ENCODE measurements at places on chromosomes 3 and 15. TPM values are rescaled to one million over a fixed set of nuclear protein-coding genes. Genes with fewer than 3 reads are reported as not detected.

DNA sequence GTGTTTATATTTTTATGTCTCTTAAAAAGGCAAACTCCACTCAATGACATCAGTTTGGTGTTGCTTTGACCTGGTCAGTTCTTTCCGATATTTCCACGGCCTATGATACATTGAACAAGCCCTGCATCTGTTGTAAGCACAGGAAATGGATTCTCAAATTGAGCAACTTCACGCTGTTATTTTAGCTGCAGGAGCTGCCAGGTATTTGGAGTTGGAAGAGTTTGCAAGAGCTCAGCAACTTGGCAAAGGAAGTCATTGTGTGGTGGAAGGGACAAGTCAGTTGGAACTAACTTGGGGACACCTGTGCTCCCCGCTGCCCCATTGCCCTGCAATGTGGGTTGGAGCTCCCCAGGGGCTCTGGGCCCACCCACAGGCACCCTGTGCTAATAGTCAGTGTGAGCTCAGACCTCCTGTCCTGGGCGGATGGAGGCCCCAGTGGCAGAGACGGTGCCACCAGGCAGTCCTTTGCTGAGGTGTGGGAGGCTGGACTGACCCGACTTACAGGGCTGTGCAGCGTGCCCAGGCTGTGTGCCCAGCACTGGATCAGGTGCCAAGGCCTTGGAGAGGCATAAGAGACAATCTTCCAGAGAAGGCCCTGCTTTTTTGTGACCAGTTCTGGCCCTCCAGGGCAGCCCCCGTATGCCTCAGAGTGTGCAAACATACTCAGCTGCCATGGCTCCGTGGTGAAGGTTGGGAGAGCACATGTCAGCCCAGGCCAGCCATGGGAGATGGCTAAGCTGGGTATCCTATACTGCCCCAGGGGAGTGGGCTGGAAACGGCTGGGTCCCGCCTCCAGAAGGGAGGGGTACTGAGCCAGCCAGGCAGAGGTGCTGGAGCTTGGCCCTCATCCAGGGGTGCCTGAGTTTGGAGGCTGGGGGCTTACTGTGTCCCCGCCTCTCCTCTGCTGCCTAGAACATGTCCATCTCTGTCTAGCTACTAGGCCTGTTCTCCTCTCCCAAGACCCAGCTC, 43.5 kb downstream of the KY start:
- DNase-seq: peak; percentile 53

DNA sequence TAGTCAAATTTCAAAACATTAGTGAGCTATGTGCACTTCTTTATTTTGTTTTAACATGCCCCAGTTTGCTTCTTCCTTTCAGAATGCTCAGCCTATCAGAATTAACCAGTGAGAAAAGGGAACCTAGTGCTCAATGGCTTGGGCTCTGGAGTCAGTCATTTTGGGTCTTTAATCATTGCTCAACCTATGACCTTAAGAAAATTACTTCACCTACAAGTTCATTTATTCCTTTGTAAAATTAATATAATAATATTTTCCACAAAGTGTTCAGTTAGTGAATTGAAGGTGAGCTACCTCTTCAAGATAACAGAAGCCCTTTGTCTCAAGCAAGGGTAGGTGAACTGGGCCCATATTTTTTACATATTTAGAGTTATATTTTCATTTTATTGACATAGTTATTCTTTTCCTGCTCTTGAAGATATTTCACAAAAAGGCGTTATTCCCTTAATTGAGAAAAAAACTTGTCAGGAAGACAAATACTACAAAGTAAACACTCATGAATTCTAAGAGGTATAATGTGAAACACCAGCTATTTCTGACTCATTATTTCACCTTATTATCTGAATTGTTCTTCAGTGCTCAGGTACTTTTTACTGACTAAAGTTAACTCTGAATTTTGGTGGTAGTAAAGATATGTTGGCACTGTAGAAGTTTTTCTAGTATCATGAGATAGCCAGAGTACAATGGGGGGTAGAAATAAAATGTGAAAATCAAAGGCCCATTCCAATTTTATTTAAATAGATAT, 415.5 kb downstream of the NAALADL2 start:
- DNase-seq: no peak

DNA sequence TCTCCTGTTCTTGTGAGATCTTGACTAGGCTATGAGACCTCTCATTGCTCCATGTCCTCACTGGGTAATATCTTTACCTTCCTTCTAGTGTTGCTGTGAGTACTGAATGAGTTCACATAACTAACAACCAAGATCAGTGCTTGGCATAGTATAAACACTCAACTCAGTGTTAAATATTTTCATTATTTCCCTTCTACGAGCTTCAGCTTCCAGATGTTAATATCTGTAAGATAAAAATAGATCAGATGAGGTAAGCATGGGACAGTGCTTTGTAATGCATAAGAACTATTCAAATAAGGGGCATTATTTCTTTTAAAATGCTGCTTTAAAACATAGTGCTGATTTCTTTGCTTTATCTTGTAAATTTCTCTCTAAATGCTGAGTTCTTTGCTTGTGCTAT, 130.8 kb downstream of the DIPK2A start:
- no peak for DNase-seq

- no peak for DNase-seq
Observed at GRCh38 chr15:51089699-51090453, 4.8 kb downstream of the TNFAIP8L3 start.

GRCh38 chr15:36896949-36897348, 203.4 kb downstream of the MEIS2 start:
- no peak for DNase-seq

- no peak for DNase-seq
Observed at GRCh38 chr15:78415284-78415683, 22.7 kb upstream of the IREB2 start.

DNA sequence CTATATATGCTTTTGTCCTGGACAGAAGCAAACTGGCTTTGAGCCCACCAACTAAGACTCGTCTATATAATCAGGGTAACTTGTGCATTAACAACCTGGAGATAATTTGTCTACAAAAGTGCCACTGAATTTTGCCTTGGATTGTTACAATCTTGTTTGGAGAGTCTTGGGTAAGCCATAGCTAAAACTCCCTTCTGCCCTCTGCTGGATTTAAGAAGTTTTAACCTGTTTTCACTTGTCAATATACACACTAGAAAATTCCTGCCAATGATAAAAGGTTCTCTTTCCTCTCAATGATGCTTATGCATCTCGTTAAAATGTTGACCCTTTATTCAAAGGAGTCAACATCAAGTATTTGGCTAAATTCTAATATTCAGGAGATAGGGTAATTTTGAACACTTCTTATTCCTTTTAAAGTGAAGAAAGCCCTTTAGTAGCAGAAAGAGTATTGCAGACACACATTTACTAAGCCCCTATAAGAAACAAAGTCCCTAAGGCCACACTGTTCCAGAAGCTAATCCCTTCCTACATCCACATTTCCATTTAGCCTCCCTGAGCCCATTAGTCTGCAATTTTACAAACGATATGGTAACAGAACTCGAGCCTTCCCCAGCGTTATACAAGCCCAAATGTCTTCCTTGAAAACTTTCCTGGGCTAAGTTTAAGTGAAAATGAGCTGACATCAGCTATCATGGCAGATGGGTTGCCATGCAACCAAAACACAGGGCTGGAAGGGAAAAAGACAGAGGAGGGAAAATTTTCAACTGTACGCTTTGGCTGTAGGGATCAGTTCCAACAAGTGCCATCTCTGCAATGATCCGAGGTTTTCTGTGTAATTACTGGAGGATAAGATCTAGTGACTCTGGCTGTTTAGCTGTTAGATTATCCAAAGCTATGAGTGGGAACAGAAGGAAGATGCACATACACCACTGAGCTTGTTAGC, 75.9 kb upstream of the FGF12 start:
- no peak for DNase-seq

DNA sequence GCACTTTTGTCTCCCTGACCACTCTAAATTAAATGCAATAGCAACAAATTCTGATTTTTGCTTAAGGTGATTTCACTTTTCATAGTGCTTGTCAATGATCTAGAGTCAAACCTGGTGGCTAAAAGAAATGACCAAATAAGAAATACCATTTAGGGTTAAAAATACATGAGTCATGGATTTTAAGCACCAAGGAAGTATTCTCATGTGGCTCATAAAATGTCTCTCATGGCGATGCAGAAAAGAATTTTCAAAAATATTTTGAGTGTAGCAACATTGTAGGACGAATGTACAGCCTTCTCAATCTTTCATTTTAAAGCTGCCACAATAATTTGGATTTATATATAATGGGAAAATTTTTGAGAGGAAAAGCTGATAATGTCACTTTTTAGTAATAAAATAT, 193.6 kb downstream of the EPHA3 start:
- no peak for DNase-seq

GRCh38 chr3:177343122-177343625, 145.9 kb upstream of the TBL1XR1 start:
- no peak for DNase-seq

GRCh38 chr3:38354588-38355330, 8.2 kb downstream of the XYLB start:
- DNase-seq: no peak

- no peak for DNase-seq
Observed at GRCh38 chr3:145735631-145736030, 425.4 kb downstream of the PLOD2 start.

GRCh38 chr3:37170513-37170912, 3.9 kb downstream of the LRRFIP2 start:
- DNase-seq: no peak

- no peak for DNase-seq
Observed at GRCh38 chr3:16151109-16151508, 23.4 kb upstream of the GALNT15 start.

DNA sequence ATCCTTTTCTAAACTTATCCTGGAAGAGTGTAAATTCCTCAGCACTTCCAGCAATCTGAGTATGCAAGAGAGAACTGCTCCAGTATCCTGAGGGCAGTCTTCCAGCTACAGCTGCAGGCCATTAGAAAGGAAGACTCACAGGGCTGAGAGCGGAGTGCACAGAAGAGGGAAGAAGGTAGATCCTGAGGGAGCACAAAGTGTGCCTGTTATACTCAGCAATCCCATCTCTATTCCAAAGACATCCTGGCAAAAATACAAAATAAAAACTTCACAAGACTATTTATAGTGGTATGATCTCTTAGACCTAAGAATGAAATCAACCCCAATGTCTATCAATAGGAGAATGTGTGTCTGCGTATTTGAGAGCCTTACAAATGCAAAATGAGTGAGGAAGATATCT, 292.0 kb downstream of the ZIC1 start:
- DNase-seq: no peak

DNA sequence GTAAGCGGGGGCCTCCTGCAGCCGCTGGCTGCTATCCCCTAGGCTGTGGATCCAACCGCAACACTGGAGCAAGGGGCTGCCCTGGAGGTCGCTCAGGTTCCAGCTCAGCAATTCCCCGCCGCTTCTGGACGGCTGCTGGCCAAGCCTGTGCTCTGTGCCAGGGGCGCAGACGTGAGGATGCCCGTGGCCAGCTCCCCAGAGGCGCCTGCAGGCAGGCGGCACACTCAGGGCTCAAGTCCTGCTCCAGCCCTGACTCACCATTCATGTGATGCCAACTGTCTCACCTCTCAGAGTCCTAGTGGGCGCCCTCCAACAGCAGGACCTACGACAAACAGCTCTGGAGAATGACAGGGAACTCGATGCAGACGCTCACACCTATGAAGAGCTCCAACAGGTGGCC, 31.6 kb downstream of the KLHL25 start:
- DNase-seq: no peak

- no peak for DNase-seq
Observed at GRCh38 chr3:113105966-113106660, 105.2 kb upstream of the BOC start.

DNA sequence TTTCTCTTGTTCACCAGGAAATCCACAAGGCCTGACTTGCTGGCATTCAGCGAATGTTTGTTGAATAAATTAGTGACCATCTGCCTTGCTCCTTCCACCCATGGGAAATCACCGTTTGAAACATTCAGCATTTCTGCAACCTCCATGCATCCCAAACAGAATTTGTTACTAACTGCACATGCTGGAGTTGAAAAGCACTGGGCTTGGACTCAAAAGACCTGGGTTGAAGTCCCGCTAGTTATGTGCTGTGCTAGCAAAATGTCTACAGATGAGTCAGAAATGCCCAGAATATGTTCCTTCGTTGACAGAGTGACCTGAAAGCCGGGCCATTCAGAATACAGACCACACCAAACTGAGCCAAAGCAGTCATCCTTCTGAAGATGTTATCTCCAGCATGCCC, 144.6 kb downstream of the ALDH1A2 start:
- DNase-seq: no peak

GRCh38 chr3:28700728-28701127, 352.1 kb upstream of the AZI2 start:
- DNase-seq: no peak

- DNase-seq: no peak
Observed at GRCh38 chr3:8445861-8446260, 55.8 kb upstream of the LMCD1 start.

GRCh38 chr3:69710153-69710977, 28.9 kb upstream of the MITF start:
- no peak for DNase-seq

- DNase-seq: no peak
Observed at GRCh38 chr3:128775906-128776542, 50.0 kb downstream of the RAB7A start.

DNA sequence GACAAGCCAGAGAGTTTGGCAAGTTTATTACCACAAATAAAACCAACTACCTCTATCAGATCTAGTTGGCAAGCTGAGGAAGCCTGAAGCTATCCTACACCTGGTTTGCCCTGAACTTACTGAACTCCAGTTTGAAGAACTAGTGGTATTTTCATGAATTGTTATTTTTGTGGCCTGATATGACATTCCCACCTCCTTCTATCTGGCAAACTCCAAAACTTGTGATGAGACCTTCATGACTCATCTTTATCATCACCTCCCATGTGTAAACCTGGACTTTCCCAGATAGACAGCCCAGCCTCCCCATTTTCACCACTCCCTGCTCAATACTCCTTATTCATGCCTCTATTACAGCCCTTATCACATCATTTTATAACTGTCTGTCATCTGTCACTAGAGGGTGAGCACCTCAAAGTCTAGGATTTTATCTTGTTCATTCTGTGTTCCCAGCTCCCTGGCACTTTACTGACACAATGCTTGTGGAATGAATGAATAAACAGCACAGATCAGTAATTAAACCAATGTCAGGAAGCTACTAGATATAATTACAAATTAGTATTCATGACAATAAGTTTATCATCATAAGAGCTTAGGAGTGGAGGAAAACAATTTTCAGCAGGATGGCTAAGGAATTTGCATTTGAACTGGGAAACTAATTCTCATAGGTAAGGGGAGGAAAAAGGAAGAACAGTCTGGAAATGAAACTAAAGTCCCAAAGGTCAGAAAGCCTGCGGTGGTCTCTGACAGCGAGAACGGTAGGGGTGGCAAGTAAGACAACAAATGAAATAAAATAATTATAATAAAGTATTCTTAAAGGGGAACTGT, 13.2 kb upstream of the TRANK1 start:
- no peak for DNase-seq

NISCH gene
- total RNA-seq: 39.3 TPM

ERICH6 gene
- not detected for total RNA-seq

SPATA12 gene
- not detected for total RNA-seq

C3orf20 gene
- 0.13 TPM for total RNA-seq
